Chondrocyte (in vitro differentiated cells): ENCODE measurements at places on chromosomes 4 and X. TPM values are rescaled to one million over a fixed set of nuclear protein-coding genes. Genes with fewer than 3 reads are reported as not detected.

- no peaks in the 10 kb centered on the region for H3K4me1 ChIP-seq
- no peak overlapping the region for H3K27ac ChIP-seq
- no peaks in the 10 kb centered on the region for H3K36me3 ChIP-seq
- no peak overlapping the region for H3K4me3 ChIP-seq
- DNase-seq = no peak
Observed at GRCh38 chr4:159966746-159967145, 863.9 kb downstream of the RAPGEF2 start.

DNA sequence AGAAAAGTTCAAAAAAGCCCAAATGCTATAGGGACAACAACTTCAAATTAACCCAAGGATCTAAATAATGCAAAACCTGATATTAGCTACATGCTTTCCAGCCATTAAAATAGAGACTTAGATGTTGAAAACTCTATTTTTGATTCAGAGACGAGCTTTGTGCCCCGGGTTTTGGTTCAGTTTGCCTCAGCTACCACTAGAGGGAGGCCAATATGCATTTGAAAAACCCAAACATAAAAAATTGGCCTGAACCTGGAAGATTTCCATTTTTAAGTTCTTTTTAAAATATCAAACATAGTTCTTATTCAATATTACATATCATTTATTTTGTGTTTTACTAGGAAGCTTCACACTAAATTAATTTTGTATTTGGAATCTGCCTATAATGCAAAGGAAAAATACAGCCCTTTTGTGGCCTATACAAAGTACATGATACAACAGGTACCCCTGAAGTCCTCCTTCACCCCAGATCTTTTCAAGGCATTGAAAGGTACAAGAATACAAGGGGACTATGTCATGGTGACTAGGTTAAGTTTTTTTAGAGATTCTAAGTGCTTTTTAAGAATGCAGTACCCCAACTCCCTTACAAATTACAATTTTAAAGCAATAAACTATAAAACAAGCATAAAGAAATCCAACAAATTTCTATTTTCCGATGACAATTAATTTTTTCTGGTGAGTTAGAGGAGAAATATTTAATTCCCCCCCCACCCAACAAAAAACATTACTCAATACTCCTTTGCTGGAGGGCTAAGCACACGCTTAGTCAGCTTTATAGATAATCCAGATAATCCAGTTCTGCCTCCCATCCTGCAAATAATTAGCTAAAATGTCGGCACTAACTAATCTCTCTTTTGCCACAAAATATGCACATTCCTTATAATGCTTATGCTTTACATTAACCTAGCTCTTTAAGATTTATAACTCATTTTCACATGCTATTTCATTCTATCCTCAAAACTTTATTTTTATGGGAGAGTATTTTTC, 97.7 kb upstream of the PTPN13 start:
- H3K36me3 ChIP-seq = no peaks in the 10 kb centered on the region
- H3K27ac ChIP-seq = no peak overlapping the region
- H3K4me1 ChIP-seq = peaks cover 5% of the 10 kb centered on the region
- H3K27me3 ChIP-seq = no peaks in the 10 kb centered on the region

DNA sequence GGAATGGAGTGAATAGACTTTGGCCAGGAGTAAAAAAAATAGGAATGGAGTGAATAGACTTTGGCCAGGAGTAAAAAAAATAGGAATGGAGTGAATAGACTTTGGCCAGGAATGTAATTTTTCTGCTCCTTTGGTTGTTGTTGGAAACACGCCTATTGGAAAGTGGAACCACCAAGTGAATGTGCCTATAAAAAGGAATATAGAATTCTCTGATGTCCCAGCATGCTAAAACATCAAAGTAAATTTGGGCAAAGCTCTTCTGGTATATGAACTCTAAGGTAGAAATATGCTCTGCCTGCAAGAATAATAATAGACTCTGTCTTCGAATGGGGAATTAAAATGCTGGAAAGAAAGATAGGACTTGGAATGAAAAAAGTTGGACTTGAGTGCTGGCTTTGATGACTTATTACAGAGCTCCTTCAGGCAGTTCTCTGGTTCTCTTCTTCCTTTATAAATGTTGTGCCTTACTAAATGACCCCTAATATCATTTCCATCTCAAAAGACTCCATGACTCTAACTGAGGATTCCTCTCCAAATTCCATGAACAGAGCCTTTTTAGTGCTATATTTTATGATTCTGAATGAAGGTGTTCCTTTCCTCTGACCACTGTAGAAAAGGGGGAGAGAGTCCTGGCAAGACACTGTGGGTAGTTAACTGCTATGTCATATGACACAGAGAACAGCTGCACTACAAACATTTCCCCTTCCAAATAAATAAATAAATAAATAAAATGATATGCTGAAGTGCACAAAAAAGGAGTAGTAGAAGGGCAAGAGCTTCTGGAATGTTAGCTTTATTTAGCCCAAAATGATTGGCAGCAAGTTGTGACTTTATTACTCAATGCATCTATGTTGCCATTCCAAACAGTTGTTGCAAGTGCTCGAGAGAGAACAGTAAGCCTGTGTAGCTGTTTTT, 13.5 kb upstream of the GBA3 start:
- no peak for DNase-seq
- H3K4me1 ChIP-seq = peaks cover 30% of the 10 kb centered on the region
- H3K27ac ChIP-seq = peak overlapping the region; percentile 58
- H3K27me3 ChIP-seq = no peaks in the 10 kb centered on the region
- no peak overlapping the region for H3K4me3 ChIP-seq

ANOS1 gene
- 9.6 to 23.1 TPM (median 22.3 TPM) in 3 replicates for total RNA-seq

SPANXN3 gene
- not detected in 3 replicates for total RNA-seq

ZNF185 gene
- 6.0 to 14.0 TPM (median 13.7 TPM) in 3 replicates for total RNA-seq

DNA sequence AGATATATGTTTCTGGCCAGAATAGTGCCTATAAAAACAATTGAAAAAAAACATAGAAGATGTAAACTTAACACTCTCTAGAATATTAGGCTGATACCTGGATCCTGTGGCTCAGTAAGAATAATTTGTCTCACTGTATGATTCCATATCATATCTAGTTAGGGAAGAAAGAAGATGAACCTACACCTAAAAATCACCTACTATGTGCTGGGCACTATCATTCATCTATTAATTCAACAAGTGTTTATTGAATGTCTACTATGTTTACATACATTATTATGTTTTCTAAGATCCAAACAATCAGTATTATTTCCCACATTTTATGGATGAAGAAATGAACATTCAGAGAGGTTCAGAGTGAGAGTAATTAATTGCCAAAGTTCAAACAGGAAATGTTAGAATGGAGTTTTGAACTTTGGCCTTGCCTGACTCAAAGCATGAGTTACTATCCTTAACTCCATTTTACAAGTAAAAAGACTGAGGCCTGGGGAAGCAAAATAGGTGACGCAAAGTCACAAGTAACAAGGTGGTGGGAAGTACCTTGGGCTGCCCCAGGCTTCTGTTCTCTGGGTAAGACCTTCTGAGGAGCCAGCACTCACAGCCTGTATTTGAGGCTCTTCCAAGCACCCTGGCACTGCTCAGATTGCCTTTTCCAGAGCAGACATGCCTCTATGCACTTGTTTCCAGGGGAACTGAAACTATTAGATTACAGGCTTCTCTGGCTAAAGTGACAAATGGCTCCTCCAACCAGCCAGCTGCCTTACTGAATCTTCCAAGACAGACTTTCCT, 111.1 kb upstream of the ACSL4 start:
- DNase-seq = no peak
- H3K4me1 ChIP-seq = peaks cover 39% of the 10 kb centered on the region
- H3K27ac ChIP-seq = no peak overlapping the region
- H3K4me3 ChIP-seq = no peak overlapping the region
- H3K36me3 ChIP-seq = no peaks in the 10 kb centered on the region

- H3K4me3 ChIP-seq = no peak overlapping the region
- H3K36me3 ChIP-seq = no peaks in the 10 kb centered on the region
- H3K27me3 ChIP-seq = no peaks in the 10 kb centered on the region
- DNase-seq = no peak
- no peak overlapping the region for H3K27ac ChIP-seq
- peaks cover 7% of the 10 kb centered on the region for H3K4me1 ChIP-seq
Observed at GRCh38 chr4:150938873-150939499, 76.1 kb downstream of the LRBA start.

GRCh38 chrX:154490021-154490413, 412 bp downstream of the SLC10A3 start:
- no peak for DNase-seq
- H3K4me1 ChIP-seq = peaks cover 16% of the 10 kb centered on the region
- peak overlapping the region; percentile 78 for H3K4me3 ChIP-seq
- H3K27me3 ChIP-seq = no peaks in the 10 kb centered on the region
- peaks cover 4% of the 10 kb centered on the region for H3K36me3 ChIP-seq
- H3K27ac ChIP-seq = peak overlapping the region; percentile 88

ZIC3 gene
- not detected in 3 replicates for total RNA-seq

GRCh38 chrX:12372111-12372510, 233.8 kb downstream of the FRMPD4 start:
- no peak overlapping the region for H3K4me3 ChIP-seq
- H3K27me3 ChIP-seq = no peaks in the 10 kb centered on the region
- H3K27ac ChIP-seq = no peak overlapping the region
- no peak for DNase-seq
- no peaks in the 10 kb centered on the region for H3K36me3 ChIP-seq

DNA sequence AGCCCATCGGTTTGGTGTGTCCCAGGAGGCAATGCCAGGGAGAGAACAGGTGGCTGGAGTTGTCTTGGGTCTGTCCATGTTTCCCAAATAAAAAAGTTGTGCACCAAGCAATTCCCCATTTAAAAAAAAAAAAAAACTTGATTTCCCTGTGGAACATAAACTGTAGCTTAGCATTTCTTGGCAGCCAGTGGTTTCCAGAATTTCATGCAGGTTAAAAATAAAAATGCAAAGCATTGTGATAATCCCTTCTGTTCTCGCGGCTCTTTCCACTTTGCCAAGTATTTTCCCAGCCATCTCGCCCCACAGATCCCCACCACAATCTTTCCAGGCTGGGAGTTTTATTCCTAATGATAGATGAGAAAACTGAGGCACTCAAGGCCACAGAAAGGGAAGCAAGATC, 51.4 kb upstream of the MSX1 start:
- peaks cover 9% of the 10 kb centered on the region for H3K27me3 ChIP-seq
- no peak for DNase-seq
- H3K4me1 ChIP-seq = no peaks in the 10 kb centered on the region
- H3K36me3 ChIP-seq = no peaks in the 10 kb centered on the region

HAND2 gene
- not detected in 3 replicates for total RNA-seq

ITIH6 gene
- 0.08 to 0.15 TPM in 2 of 3 replicates, not detected in the other for total RNA-seq

GRCh38 chr4:6354119-6354518, 84.5 kb downstream of the WFS1 start:
- DNase-seq = no peak
- no peak overlapping the region for H3K27ac ChIP-seq
- peaks cover 42% of the 10 kb centered on the region for H3K27me3 ChIP-seq

GRCh38 chrX:9595174-9595573, 130.3 kb downstream of the TBL1X start:
- no peak for DNase-seq
- peaks cover 5% of the 10 kb centered on the region for H3K36me3 ChIP-seq
- H3K27me3 ChIP-seq = no peaks in the 10 kb centered on the region
- H3K4me3 ChIP-seq = no peak overlapping the region

GRCh38 chrX:10223276-10223675, 66.5 kb downstream of the CLCN4 start:
- H3K27ac ChIP-seq = no peak overlapping the region
- no peaks in the 10 kb centered on the region for H3K27me3 ChIP-seq
- H3K4me3 ChIP-seq = no peak overlapping the region
- peaks cover 2% of the 10 kb centered on the region for H3K36me3 ChIP-seq
- H3K4me1 ChIP-seq = no peaks in the 10 kb centered on the region

DNA sequence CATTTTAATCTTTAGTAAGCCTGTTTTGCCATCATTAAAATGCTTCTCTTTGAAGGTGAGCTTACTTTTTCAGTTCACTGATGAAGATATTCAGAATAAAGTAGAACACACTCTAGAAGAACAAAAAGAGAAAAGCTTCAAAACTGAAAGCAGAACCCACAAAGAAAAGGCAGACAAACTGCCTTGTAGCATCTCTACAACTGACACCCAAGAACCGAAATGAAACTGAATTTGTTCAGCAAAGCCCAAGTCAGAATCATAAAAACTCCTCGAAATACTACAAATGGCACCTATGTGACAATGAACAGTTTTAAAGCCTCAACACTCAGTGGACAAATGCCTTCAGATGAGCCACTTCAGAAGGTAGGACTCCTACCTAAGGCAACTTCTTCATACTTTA, 83.6 kb downstream of the MAML3 start:
- no peak for DNase-seq
- no peaks in the 10 kb centered on the region for H3K36me3 ChIP-seq
- no peaks in the 10 kb centered on the region for H3K27me3 ChIP-seq
- H3K4me1 ChIP-seq = peaks cover 43% of the 10 kb centered on the region
- H3K4me3 ChIP-seq = no peak overlapping the region
- peak overlapping the region; percentile 6 for H3K27ac ChIP-seq

DNA sequence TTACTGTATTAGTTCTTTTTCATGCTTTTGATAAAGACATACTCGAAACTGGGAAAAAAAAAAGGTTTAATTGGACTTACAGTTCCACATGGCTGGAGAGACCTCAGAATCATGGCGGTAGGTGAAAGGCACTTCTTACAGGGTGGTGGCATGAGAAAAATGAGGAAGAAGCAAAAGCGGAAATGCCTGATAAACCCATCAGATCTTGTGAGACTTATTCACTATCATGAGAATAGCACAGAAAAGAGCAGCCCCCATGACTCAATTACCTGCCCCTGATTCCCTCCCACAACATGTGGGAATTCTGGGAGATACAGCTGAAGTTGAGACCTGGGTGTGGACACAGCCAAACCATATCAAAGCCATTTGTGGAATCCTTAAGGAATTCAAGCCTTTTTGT, 1238.9 kb downstream of the ADGRL3 start:
- no peak overlapping the region for H3K4me3 ChIP-seq
- H3K36me3 ChIP-seq = no peaks in the 10 kb centered on the region
- no peak for DNase-seq
- H3K27ac ChIP-seq = no peak overlapping the region

- H3K27me3 ChIP-seq = no peaks in the 10 kb centered on the region
- peak overlapping the region; percentile 96 for H3K27ac ChIP-seq
- DNase-seq = no peak
- H3K4me3 ChIP-seq = no peak overlapping the region
Observed at GRCh38 chrX:115367455-115367854, 77.9 kb downstream of the LUZP4 start.

DNA sequence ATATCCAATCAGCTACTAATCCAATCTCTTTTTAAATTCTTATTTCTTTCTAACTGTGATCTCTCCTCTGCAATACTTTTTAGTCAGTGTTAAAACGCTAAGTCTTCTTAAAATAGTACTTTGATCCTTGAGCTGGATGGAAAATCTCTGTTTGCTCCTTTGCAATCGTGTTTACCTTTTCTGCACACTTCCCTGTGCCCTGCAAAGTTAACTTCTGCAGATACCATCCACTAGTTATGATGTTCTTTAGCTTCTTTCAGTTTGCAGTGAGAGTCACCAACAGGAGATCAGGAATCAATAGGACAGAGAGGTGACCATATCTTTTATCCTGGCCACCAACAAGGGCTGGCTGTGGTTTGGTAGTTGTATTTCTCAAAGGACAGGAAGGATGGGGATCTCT, 391.5 kb downstream of the GASK1B start:
- H3K4me1 ChIP-seq = no peaks in the 10 kb centered on the region
- H3K4me3 ChIP-seq = no peak overlapping the region
- no peak overlapping the region for H3K27ac ChIP-seq
- no peaks in the 10 kb centered on the region for H3K36me3 ChIP-seq
- no peaks in the 10 kb centered on the region for H3K27me3 ChIP-seq

SMARCA1 gene
- total RNA-seq = 123 to 126 TPM (median 123 TPM) in 3 replicates
